ENCODE measurements at places on chromosomes 16 and 17.

DNA sequence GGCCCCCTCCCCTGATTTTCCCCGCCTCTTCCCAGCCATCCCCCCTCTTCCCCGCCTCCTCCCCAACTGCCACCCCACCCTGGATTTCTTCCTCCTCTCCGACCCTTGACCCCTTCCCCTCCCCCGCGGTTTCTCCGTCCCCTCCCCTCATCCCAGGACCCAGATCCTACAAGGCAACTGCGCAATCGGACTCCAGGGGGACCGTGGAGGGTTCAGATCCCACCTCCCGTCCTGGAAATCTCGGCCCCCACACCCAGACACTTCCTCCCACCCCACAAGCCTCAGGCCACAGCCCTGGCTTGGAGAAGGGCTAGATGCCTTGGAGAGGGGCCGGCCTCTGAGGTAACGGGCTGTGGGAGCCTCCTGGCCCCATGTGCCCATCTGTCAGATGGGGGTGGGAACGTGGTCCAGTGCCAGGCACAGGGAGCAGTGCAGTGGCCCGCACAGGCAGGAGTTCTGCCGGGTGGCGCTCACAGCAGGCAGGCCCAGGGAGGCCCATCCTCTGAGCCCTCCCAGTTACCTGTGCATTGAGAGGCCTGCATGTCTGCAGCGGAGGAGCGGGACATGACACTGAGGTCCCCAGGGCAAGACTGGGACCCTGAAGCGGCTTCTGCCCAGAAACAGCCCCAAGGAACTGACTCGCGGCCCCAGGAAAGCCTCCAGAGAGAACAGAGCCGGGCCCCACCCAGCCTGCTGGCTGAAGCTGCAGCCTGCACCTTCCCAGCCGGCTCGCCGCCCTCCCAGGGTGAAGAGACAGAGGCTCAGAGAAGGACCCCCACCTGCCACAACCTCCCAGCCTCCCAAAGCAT lies 16.7 kb downstream of the ZNF423 start:
- no peak for DNase-seq

- no peak for DNase-seq
These were observed 39.9 kb downstream of the WSCD1 start for GRCh38 chr17:6110088-6110487.

DNA sequence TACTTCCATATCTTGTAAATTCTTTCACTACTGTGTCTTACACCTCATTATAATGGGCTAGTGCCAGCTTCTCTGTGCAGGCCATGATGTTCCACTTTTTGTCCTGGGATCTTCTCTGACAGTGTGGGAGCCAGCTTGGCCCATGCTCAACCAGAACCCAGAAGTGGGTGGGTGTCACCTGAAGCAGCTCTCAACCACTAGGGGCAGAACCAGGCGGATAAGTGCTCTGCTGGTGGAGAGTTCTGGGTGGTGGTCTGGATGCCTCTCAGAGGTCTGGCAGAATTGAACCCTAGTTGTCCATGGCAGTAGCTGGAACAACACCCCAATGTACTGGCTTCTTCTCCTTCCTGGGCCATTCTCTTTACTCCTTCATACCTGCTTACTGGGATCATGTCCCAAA lies 254.1 kb upstream of the N4BP1 start:
- no peak for DNase-seq

GRCh38 chr16:85401917-85402766 lies 211.0 kb upstream of the GSE1 start:
- DNase-seq, result no peak

DNA sequence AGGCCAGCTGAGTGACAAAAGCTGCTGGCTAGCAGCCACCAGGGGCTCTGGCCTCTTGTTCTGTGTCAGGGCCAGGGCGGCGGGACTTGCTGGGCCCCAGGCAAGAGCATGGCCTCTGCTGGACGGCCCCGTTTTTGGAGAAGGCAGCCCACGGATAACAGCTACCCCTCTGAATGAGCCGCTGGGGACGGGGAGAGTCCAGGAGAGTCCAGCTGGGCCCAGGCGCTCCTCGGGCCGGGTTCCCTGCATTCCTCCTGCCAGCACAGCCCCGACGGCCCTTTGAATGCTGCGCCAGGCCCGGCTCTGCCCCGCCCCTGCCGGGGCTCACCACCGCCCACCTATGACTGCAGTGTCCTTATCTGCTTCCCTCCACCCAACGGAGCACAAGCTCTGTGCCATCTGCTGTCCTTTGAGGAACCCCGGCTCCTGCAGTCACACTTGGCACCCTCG lies 33.4 kb downstream of the SLC7A5 start:
- no peak for DNase-seq

DNA sequence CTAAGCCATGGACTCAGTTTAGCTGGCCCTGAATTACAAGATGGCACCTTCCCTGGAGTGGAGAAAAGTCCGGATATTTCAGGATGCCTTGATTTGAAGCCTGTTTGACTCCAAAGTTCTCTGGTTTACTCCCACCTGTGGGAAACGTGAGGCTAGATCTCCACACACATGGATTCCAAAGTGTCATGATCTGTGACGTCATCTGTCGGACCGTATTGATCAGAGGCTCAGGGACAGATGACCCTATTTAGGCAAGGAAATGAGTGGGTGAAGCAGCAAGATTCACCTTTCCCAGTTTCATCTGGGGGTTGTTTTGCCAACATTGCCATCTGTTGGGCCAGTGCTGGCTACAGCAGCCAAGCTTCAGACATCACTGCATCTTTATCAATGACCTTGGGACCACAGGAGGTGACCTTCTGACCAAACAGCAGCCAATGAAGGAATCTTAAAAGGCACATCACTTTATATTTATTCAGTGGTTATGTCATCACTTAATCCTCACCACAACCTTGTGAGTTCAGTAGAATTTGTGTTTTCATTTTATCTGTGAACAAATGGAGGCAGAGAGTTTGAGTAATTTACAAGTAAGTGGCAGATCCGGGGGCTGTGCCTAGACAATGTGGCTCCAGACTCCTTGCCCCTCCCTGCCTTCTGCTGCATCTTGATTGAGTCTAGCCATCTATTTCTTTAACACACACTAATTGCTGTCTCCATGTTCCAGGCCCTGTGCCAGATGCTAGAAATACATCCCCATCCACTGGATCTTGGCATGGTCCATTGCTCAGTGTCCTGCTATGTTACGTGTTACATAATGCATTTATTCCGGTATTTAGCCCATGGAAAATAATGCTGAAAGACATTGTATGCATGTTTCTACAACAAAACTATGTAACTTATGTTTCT lies 1.5 kb upstream of the CDH13 start:
- no peak for DNase-seq

DNA sequence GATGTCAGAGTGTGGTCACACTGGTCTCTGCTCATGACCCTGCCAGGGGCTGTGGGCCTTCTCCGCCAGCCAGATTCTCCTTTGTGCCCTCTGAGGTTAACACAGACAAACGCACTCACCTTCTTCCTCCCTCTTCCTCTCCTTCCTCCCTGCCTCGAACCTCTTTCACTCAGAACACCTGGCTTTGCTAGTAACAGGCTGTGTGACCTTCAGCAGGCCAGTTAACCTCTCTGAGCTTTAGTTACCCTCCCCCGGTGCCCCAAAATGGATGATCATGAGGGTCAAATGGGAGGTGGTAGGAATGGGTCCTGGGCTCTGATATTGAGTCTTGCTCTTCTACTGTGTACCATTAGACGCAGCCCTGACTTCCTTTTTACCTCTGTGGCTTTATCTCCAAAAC lies 127.1 kb downstream of the OR1D5 start:
- DNase-seq, result no peak

DNA sequence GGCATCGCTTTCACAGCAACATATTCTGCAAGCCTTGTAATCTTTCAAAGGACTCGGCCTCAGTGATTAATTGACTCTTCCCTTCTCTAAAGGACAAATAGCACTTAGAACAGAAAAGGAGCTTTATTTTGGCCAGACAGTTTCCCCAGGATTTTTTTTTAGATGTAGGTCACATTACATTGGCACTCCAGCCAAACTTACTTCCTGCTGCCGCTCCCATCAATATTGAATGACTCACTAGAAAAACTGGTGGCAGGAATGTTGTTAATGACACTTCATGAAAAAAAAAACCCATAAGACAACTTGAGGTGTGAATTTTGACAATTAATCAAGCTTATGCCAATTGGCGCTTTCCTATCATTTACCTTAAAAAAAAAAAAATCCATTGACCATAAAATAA lies 432.6 kb downstream of the TOX3 start:
- DNase-seq, result no peak

DNA sequence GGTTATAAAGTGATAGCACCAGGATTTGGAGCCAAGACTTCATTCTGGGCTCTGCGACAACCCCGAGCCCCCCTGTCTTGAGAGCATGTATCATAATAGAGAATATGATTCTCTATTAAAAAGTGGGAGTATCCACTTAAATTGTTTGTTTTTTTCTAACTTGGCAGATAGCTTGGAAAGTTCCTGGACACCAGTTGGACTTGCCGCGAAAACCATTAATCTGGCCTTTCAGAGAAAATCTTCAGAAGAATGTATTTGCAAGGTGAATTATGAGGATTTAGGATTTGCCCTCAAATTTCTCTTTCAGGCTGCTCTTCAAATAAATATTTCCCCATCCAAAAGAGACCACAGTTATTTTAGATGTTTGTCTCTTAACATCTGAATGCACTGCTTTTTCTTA lies 53.5 kb downstream of the MARCHF10 start:
- no peak for DNase-seq

DNA sequence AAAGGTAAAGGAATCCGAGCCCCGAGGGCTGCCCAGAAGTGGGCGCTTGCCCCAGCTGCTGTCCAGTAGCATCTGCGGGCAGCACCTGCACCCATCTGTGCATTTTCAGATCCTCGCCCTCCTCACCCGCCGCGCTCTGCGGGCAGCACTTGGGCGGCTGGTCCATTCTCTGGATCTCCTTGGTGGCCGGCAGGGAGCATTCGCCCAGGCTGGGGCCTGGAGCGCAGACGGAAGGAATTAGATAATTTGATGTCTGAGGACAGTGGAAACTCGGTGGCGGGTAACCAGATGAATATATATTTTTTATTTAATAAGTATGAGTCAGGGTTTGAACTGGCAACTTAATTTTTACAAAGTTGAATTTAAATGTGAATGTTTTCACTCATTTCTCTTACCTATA lies 88.5 kb downstream of the NPIPB11 start:
- DNase-seq, result no peak

GRCh38 chr17:42640121-42640520 lies 19.0 kb upstream of the TUBG2 start:
- no peak for DNase-seq

DNA sequence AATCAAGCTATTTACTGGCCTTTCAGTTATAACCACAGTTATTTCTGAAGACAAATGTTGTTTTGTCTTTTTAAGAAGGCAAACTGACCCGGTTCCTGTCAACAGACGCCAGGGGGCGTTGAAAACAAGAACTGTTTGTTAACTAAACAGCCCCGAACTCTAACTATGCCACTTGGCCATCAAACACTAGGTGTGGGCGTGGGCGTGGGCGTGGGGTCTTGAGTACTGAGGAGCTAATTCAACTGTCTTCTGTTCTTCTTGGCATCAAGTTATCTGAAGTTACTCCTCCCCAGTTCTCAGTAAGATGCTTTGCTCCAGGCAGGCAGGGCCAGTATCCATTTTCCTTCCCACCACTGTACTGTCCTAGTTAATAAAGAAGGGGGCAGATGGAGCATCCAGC lies 63.3 kb upstream of the MTMR4 start:
- DNase-seq, result no peak

DNA sequence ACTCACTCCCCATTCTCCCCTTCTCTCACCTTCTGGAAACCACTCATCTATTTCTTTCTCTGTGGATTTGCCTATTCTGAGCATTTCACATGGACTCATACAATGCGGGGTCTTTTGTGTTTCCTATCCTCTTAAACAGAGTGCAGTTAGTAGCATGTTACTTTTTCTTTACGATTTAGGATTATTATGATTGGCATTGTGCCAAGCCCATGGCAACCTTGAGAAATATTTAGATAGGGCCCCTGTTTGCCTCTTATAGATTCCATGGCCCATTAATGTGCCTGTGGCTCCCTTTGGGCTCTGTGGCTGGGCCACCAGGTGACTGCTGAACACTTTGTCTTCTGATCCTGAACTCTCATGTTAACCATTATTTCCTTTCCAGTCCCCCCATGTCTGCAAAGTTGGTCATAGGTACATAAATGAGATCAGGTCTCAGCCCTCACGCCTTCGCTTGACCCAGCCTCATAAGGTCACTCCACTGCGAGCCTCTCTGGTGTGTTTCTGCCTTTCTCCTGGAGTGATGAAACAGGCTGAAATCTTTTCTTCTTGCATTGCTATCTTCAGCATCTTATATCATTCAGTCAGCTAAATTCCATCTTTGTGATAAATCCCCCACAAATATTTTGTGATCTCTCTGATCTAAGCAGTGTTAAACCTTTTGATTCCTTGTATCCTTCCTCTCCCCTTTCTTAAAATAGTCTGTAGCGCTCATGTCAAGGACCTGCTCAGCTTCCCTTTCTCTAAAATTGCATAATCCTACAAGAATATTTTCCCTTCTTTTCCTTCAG lies 44.0 kb downstream of the MYH3 start:
- no peak for DNase-seq

DNA sequence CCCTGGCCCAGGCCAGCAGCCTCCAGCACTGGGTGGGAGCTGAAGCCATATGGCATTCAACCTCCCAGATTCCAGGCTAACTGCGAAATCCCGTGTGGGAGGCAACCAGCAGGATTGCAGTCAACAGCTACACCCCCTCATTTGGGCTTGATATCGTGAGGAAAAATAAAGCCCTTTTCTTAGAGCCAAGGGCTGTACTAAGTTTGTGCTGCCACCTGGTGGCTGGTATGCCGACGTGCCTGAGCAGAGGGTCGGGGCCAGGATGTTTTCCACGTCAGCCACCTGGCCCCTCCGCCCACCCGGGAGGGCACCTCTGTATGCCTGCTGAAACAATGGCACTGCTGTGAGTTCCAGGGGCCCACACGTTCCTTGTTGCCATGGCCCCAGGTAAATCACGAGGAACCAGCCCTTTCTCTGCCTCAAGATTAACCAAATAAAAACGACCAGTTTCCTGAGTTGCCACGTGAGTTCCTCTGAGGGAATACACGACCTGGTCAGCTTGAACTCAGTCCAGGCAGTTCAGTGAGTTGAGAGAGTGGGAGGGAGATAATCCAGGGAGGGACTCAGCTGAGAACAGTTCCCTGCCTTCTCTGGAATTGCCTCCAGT lies 9.0 kb downstream of the TMEM98 start:
- DNase-seq, result peak; percentile 68

DNA sequence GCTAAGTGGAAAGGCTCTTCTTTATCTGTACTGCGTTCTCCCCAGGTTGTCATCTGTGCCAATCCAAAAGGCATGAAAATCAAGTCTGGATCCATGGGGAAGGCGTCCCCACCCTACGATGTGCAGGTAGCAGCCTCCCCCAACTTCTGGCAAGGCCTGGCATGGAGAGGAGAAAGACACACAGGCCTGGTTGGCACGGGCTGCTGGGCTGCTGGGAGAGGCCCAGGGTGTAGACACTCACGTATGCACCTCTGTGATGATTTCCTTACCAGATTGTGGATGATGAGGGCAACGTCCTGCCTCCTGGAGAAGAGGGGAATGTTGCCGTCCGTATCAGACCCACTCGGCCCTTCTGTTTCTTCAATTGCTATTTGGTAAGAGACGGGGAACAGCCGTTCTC lies 20.4 kb upstream of the ACSM2A start:
- DNase-seq, result no peak

All from iPS DF 19.7 (cell line).